ENCODE measurements at places on chromosomes 4 and X.

DNA sequence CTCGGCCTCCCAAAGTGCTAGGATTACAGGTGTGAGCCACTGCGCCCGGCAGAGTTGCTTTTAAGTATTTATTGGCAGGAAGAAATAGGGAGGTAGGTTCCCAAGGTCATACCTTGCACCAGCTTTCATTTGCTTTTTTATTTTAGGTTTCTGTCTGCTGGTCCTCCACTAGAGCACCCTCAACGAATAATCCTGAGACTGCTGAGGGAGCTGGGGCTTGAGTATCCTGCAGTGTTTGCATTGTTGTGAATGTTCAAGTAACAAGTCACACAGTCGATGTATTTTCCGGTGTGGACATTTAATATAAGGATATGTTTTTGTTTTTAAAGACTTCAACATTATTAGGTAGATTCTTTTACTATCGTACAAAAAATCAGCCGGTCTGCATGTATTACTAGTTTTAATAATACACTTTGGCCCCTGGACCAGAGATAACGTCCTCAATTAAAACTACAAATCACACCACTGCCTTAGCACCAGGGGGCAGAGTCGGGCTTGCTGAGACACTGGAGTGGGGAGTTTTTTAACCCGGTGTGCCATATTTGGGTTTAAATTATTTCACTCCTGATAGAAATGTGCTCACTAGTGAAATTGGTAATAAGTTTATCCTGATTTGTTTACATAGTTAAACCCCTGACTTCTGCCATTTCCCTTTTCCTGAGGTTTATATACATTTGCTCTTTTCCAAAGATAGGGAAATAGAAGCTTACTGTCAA is 11.6 kb downstream of the SMIM20 start:
- DNase-seq = peak; percentile 18

- no peak for DNase-seq
Measured at GRCh38 chrX:38538134-38538533, 23.2 kb upstream of the TSPAN7 start.

- no peak for DNase-seq
Measured at GRCh38 chr4:156594624-156595023, 377.0 kb downstream of the PDGFC start.

GRCh38 chrX:71364221-71364620 is 1.9 kb upstream of the TAF1 start:
- DNase-seq = no peak

DNA sequence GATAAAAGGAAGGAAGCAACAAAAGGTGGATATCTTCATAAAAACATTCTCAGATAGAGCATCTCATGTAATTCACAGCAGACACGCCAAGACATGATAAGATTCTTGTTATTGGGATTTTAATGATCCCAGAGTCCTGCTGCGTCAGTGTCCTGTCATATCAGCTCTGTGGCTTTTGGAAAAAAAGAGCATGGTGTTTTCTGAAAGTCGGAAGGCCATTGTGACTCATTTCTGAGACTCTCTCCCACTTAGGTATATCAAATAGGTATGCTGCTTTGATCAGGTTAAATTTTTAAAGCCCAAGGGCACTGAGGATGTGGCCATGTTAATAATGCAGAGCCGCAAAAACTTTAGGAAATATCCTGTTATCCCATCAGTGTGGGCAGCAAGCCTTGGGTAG is 481.0 kb downstream of the KCNIP4 start:
- DNase-seq = no peak

- no peak for DNase-seq
Measured at GRCh38 chrX:95893636-95894035, 791.0 kb upstream of the DIAPH2 start.

- DNase-seq = no peak
Measured at GRCh38 chr4:172740434-172740833, 428.2 kb upstream of the GALNT7 start.

- DNase-seq = no peak
Measured at GRCh38 chr4:77662396-77662795, 56.8 kb downstream of the CXCL13 start.

DNA sequence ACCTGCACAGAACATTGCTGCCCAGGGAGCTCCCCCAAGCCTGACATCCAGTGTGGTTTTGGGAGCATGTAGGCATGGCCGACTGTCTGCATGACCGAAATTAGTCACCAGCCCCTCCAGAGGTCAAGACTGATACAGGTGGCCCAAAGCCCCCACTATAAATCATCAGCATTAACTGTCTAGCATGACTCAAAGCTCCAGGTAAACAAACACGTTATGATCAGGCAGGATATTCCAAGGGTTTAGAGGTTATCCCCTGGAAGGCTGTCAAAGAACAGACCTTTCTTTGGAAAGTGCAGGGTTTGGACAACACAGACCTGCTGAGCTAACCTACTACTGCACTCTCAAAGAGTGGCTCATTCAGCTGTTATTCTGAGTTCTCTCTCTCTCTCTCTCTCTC is 2.1 kb upstream of the FAM9A start:
- DNase-seq = no peak

GRCh38 chr4:149910604-149911350 is 95.1 kb upstream of the IQCM start:
- no peak for DNase-seq

DNA sequence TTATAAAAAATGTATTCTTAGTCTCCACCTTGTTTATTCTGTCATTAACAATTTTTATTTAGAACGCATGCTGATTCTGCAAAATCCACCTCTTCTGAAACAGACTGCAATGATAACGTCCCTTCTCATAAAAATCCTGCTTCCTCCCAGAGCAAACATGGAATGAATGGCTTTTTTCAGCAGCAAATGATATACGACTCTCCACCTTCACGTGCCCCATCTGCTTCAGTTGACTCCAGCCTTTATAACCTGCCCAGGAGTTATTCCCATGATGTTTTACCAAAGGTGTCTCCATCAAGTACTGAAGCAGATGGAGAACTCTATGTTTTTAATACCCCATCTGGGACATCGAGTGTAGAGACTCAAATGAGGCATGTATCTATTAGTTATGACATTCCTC is 75.6 kb upstream of the SMARCA5 start:
- no peak for DNase-seq

DNA sequence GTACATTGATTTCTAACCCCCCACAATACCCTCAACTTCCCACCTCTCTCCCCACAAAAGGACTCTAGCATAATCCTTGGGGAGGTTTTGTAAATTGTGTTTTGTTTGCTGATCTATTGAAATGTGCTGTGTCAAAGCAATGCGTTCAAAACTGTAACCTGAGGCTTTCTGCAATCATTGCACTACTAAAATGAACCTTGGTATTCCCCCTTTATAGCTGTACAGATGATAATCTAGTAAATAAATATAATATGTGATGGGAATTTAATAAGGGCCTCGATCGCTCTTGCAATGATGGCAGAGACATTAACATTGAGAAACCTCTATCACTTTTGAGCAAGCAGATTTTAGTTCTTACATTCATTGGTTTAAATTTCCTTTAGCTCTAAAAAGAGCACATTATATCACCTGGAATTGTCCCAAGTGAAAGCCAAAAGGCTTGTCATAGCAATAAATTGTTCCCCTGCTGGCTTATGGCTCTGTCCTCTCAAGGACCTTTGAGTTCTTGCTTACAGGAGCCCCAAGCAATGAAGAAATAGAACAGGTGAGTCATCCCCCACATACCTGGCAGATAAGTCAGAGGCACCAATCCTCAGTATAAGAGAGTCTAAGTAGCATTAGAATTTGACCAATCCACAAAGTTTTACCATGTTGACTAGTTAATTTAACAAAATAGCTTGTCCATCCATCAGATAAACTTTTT is 18.4 kb upstream of the ACE2 start:
- DNase-seq = no peak

- DNase-seq = no peak
Measured at GRCh38 chr4:153273751-153274150, 69.5 kb downstream of the TRIM2 start.

- no peak for DNase-seq
Measured at GRCh38 chr4:8229331-8229975, 30.4 kb downstream of the SH3TC1 start.

GRCh38 chr4:125388613-125389012 is 73.9 kb downstream of the FAT4 start:
- no peak for DNase-seq

DNA sequence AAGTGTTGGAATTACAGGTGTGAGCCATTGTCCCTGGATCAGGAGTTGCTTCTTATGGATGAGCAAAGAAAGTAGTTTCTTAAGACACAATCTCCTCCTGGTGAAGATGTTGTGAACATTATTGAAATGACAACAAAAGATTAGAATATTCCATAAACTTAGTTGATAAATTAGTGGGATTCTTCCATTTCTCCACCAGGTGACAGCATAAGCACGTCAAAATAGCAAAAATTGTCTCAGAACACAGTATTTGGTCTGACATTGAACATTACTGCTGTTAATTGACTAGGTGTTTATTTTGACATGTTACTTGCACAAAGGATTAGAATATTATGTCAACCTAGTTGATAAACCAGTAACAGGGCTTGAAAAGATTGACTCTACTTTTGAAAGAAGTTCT is 21.6 kb downstream of the CLDN34 start:
- no peak for DNase-seq

DNA sequence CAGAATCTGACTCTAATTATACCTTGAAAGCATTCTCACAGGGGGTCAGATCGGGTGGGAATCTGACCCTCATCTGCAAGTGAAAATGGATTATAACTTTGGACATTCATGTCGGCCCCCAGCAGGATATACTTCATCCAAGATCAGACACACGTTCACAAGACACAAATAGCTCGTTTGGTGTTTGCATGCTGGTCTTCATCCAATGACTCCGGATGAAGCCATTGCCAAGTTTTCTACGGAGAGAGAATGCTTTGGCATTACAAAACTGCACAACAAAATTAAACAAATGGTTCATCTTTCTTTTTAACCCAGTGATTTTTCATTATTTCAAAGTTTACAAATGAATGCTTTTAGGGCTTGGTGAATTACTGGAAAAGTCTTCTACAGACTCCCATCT is 105.5 kb downstream of the MID1 start:
- no peak for DNase-seq

DNA sequence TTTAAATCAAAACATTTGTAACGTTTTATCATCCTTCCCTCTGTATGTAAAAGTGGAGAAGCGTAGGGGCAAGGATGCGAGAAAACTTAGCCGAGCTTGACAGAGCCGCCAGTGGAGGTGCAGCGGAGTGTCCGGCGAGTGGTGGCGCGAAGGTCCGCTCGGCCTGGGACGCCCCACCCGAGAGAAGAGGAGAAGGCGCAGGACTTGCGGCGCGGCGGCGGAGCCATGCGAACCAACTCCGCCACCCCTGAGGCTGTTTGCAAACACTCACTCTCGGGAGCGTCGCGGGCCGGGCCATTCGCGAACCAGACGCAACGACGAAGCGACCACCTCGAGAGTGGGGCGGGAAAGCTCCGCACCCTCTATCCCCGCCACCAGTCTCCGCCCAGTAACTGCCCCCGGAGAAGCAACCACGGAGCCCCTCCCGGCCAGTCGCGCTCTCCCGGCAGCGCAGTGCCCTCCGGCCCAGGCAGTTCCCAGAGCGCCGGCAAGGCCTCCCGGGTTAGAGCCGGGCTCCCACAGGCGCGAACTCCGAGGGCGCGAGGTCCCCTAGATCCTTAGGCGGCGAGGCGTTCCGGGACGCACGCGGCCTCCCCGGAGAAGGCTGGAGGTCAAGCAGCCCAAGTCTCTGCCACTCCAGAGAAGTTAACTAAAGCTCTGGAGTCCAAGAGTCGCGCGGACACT is 2.3 kb upstream of the MAB21L2 start:
- no peak for DNase-seq

GRCh38 chrX:69362856-69363255 is 141.3 kb upstream of the NALF2 start:
- DNase-seq = no peak

- no peak for DNase-seq
Measured at GRCh38 chr4:89263265-89263664, 44.3 kb downstream of the GPRIN3 start.
